ENCODE measurements at places on chromosomes 7 and 10.

DNA sequence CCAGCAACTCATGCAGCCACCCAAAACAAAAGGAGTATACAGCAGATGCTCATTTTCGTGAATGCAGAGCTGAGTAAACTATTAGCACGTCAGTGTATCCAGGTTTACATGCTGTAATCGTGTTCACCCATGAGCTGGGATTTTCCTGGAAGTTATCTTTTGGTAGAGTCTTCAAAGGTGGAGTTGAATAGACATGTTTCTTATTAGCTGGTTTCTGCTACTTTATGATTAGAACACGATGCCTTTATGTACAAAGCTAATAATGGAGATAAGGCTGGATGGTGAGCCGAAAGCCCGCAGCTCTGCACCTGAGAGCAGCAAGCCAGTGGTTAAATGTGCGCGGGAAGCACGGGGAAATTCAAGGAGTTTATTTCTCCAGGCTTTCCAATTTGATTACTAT, 123.8 kb downstream of the ADARB2 start:
- no peak for DNase-seq

DNA sequence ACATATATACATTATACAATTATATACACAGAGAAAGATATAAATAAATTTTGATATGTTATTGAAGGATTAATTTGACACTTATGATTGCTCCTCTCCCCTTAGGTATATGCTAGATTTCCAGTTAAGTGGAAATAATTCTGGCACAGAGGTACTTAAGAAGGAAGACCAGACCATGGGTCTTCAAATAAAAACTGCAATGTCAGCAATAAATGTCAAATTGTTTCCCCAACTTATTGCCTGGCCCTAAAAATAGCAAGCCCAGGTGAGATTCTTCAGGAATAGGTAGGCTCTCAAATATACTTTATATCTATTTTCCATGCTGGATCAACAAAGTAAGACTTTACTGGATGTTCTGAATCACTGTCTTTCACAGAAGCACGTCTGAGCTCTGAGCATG, 551.3 kb upstream of the STEAP1 start:
- DNase-seq: no peak

GRCh38 chr10:97053276-97053675, 132.5 kb downstream of the SLIT1 start:
- no peak for DNase-seq

DNA sequence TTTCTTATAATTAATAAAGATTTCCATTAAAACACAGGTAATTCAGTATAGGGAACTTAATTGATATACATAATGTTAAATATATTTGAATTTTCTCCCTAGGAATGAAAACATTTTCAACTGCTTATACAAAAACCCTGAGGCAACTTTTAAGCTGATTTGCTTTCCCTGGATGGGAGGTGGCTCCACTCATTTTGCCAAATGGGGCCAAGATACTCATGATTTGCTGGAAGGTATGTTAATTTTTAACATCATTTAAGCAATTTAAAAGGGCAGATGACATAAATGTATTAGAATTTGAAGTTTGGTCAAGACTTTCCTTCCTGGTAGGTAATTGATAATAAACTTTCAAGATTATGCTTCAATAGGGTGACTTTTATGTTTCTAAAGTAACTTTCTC, 5.8 kb downstream of the OLAH start:
- no peak for DNase-seq

DNA sequence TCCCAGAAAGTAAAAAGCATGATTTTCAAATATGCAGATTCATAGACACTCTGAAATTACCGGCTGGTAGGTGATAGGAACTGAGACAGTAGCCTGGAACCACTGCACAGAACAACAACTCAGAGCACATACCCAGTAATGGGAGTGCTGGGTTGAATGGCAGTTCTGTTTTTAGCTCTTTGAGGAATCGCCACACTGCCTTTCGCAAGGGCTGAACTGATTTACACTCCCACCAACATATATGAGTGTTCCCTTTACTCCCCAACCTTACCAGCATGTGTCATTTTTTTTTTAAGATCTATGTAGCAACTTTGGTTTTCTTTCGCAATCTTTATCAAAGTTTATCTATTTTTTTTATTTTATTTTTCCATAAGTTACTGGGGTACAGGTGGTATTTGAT, 358.8 kb downstream of the CALN1 start:
- no peak for DNase-seq

DNA sequence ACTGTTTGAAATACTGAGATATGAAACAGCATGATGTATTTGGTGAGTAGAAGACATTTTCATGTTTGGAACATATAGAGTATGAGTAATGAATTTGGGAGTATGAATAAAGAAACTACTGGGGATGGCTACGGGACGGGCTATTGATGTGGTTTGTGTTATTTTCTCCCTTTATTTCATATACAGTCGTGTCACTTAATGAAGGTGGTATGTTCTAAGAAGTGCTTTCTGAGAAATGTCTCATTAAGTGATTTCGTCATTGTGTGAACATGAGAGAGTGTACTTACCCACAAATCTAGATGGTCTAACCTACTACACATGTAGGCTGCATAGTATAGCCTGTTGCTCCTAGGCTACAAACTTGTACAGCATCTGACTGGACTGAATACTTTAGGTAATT, 106.3 kb downstream of the CCNY start:
- DNase-seq: no peak

- DNase-seq: no peak
Observed at GRCh38 chr7:96723622-96724021, 14.0 kb upstream of the SEM1 start.

DNA sequence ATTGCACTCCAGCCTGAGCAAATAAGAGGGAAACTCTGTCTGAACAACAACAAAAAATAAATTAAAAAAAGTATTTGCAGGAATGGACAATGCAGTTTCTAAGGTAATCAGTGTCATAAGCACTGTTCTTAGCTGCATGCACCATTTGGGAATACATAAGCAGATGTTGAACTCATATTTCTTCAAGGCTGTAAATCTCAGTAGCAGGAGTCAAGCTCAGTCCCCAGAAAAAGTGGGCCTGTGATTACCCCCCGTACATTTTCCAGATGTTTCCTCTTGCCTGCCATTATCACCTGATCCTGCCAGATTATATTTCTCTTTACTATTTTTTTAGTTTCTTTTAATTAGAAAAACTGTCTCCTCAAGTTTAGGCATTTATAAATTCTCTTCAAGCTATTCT, 667.6 kb upstream of the ANKRD30A start:
- DNase-seq: no peak

DNA sequence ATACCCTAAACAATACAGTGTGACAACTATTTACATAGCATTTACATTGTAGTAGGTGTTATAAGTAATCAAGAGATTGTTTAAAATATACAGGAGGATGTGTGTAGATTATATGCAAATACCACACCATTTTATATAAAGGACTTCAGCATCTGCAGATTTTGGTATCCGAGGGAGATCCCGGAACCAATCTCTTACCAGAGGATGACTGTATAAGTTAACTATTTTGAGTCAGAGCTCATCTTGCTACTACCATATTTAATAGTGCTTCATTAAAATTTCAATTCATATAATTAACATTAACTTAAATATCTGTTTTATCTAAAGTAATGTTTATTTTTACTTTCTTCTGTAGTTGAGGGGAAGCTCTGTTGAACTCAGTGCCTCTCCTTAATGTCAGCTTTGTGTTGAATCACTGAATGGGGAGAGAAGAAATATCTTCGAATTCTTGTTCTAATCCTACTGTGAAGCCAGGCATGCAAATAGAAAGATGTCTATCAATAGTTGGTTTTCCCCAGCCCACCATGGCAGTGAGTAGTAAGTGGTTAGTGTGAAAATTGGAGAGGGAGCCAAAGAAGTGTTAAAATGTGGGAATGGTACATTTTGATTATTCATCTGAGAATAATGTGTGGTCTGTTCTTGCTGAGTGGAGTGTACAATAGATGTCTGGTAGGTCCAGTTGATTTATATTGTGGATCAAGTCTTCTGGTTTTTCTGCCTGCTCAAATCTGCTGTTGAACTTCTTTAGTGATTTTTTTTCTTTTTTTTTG, 90.1 kb upstream of the CYP26C1 start:
- no peak for DNase-seq

DNA sequence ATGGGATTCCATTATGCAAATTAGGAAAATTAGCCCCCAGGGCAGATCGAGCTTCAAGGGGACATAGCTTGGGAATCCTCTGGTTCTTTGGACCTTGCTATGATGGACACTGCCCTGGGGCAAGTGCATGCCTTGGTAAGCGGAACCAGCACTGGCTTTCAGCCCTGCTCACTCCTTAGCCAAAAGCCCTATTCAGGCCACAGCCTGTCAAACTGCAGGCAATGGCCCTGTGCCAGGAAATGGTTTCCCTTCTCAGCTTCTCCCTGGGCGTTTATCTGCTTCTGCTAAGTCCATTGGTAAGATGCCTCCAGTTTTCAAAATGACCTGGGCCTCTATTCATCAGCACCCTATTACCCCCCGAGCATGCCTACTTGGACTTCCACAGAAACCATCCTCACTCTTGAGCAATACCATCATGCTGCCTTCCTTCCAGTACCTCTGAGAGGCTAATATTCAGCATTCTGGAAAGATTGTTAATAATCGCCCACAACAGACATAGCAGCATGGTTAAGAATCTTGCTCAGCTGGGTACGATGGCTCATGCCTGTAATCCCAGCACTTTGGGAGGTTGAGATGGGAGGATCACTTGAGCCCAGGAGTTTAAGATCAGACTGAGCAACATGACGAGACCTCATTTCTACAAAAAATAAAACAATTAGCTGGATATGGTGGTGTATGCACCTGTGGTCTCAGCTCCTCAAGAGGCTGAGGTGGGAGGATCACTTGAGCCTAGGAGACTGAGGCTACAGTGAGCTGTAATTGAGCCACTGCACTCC, 918.6 kb upstream of the AUTS2 start:
- no peak for DNase-seq

DNA sequence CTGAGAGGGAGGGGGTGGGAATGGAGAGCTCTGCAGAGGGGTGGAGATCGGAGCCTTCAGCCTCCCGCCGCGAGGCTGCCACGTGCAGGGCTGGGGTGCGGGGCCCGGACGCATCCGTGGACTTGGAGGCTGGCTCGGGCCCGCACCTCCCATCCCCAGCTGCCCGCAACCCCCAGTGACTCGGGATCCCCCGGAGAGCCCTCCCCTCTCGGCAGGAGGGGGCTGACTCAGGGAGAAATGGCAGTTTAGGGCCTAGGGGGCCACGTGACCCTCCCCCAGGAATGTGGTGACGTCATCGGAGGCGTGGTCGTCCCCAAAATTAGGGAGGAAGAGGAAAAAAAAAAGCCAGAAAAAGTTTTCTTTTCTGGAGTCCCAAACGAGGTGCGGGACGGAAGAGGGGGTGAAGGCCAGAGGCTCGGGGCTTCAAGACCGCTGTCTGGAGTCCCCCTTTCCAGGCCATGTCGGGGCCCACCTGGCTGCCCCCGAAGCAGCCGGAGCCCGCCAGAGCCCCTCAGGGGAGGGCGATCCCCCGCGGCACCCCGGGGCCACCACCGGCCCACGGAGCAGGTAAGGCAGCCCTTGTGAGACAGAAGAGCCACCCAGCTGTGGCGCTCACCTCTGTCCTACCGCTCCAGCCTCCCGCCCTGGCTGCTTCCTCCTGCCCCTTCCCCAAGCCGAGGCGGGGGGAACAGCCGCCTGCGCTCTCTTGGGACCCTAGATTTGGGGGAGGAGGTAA, at the start of gene TRIP6:
Gene TRIP6, plus strand, starts transcription at position 348 of the 736 bp plus-strand sequence. Its CDS starts 111 bp downstream, at position 459.
- DNase-seq: no peak

GRCh38 chr7:2143450-2143849, 89.3 kb downstream of the MAD1L1 start:
- no peak for DNase-seq

GRCh38 chr10:90417029-90417428, 440.8 kb downstream of the HTR7 start:
- no peak for DNase-seq

DNA sequence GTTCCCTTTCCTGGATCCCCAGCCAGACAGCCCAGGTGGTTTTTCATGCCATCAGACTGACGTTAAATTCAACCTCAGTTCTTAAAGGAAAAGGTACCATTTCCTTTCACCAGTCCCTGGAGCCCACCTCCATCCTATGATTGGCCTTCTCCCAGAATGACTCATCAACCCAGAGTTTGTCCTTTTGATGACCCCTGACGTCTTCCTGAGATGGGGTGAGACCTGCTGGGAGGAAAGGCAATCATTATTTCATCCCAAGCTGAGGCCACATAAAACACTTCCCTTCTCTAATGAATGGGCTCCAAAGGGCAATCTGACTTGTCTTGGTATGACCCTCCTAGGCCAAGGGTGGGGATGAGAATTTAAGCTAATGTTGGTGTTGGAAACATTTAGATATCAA, 750.7 kb downstream of the SUGCT start:
- DNase-seq: no peak

- DNase-seq: no peak
Observed at GRCh38 chr10:44879531-44879899, 31.6 kb upstream of the TMEM72 start.

DNA sequence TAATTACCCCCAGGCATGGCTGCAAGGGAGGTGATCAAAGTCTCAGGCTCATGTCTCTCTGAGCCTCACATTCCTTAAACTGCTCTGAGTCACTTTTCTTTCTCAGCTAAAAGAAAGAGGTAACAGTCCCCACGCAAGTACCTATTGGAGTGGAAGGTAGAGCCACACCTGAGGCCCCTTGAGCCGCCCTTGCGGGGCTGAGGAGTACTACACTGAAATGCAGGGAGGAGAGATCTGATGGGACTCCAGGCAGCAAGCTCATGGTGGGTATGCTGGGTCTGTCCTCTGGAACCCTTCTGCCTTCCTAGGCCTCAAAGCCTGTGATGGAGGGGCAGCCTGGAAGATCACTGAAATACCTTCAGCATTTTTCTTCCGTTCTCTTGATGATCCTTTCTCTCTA, 960.0 kb downstream of the DNAJB9 start:
- no peak for DNase-seq

GRCh38 chr7:98137826-98138151, 31.1 kb downstream of the LMTK2 start:
- DNase-seq: no peak

GRCh38 chr7:72540106-72540611, 128.0 kb upstream of the CALN1 start:
- DNase-seq: no peak

DNA sequence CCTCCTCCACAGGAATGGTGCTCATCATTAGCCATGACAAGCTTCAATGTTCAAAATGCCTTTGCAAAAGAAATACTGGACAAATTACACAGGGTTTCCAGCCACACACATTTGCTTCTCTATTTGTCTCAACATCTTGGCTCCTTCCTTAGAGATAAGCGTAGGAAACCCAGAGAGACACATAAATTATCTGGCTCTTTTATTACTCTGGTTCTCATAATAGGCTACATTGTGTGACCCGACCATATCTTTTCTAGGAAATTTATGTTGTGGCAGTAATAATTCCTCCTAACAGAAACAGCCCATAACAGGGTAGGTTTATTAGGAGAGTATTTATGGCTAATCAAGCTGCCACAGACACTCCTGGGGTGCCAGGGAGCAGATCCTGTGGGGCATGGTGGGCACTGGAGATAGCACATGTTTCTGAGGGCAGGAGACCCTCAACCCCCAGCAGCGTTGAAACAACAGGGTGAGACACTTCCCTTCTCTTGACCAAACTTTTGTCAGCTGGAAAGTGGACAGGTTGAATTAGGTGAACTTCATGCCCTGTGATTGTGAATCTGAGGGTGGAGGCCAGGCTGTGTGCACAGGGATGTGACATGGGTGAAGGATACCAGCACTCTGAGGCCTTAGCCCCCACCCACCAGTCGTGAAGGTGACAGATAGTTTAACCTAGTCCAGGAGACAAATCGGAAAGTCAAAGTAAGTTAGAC, 295.9 kb upstream of the ZNF32 start:
- DNase-seq: no peak

GRCh38 chr7:69744026-69744425, 145.8 kb downstream of the AUTS2 start:
- DNase-seq: no peak
